ENCODE measurements at places on chromosomes 16 and 17. TPM values are rescaled to one million over a fixed set of nuclear protein-coding genes. Genes with fewer than 3 reads are reported as not detected.

The CCDC144A gene
- polyA plus RNA-seq, result 0.43 TPM

The FADS6 gene
- polyA plus RNA-seq, result not detected

The WRAP53 gene
- polyA plus RNA-seq, result 8.0 TPM

The MYH8 gene
- polyA plus RNA-seq, result 1,759 TPM

The IKZF3 gene
- polyA plus RNA-seq, result 0.32 TPM

The WDR90 gene
- polyA plus RNA-seq, result 18.1 TPM

The CDRT15 gene
- 0.58 TPM for polyA plus RNA-seq

The CCL14 gene
- polyA plus RNA-seq, result 28.2 TPM

The MMP25 gene
- polyA plus RNA-seq, result 1.5 TPM

The TMEM100 gene
- polyA plus RNA-seq, result 7.5 TPM

The DCAF7 gene
- 32.7 TPM for polyA plus RNA-seq

The TNFSF13 gene
- 5.9 TPM for polyA plus RNA-seq

The CCL5 gene
- 0.64 TPM for polyA plus RNA-seq

The CLEC3A gene
- not detected for polyA plus RNA-seq

The RGS11 gene
- polyA plus RNA-seq, result 3.1 TPM

The TVP23B gene
- polyA plus RNA-seq, result 21.4 TPM

The DRC7 gene
- 0.12 TPM for polyA plus RNA-seq

The CLEC19A gene
- 0.19 TPM for polyA plus RNA-seq

The PNPO gene
- polyA plus RNA-seq, result 8.9 TPM

The CCL3 gene
- 5.8 TPM for polyA plus RNA-seq

The USP32 gene
- 22.8 TPM for polyA plus RNA-seq

The TP53TG3C gene
- 0.28 TPM for polyA plus RNA-seq

The MPP2 gene
- polyA plus RNA-seq, result 3.7 TPM

The G6PC1 gene
- not detected for polyA plus RNA-seq

The GLOD4 gene
- polyA plus RNA-seq, result 79.4 TPM
